ENCODE measurements at places on chromosomes 1 and 21. TPM values are rescaled to one million over a fixed set of nuclear protein-coding genes. Genes with fewer than 3 reads are reported as not detected.

DNA sequence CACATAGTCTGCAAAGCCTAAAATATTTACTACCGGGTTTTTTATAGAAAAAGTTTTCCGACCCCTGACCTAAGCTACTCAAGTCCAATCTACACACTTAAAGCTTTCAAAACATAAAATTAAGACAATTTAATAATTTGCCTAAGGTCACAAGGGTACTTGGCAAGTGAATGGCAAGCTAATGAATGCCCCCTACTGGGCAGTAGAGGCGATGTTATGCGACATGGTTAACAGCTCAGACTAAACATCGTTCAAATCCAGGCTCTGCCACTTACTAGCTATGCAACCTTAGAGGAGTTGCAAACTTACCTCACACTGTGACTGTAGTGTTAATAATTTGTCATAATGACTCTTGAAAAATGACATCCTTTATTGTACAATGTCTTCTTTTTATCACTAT is 317.2 kb upstream of the NFIA start:
- DNase-seq = peak; percentile 10

GRCh38 chr1:184889902-184890301 is 84.4 kb downstream of the NIBAN1 start:
- no peak for DNase-seq

DNA sequence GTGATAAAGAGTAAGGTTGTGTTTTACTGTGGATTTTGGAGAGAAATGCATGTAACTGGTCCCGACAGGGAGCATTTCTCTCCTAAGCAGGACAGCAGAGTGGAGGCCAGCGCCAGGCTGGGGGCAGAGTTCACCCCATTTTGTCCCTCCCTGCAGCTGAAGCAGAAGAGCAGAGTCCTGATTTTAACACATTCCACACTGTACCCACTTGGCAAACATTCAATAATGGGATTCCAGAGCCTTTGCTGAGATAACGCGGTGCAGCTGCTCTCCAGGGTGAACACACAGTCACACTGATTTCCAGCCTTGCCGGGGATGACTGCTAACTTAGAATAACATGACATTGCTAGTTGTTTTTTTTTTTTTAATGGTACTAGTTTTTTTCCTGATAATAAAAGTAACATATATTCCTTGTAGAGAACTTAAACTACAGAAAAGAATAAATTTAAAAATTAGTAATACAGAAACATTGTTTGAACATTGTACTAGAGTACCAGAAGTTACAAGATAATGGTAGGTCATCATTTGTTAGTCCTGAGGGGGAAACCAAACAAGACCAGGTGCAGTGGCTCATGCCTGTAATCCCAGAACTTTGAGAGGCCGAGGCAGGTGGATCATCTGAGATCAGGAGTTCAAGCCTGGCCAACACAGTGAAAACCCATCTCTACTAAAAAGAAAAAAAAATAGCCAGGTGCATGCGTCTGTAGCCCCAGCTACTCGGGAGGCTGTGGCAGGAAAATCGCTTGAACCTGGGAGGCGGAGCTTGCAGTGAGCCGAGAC is 77.2 kb downstream of the SCCPDH start:
- no peak for DNase-seq

- peak; percentile 44 for DNase-seq
These were observed 15.0 kb upstream of the CEP85 start for GRCh38 chr1:26218906-26219494.

DNA sequence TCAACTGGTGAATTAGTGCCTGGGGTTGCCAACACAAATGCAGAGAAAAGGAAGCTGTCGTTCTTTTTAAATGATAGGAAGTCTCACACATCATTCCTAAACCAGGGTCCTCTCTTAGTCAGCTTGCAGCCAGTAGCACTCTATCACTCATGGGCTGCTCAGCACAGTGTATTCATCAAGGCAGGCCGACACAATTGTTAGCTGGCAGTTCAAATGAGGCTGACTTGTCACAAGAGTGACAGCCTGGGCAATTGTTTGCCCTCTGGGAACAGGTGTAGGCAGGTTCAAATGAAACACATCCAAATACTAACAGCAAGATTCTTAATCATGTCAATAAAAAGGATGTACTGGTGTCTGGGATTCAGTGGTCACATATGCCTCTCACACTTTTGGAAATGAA is 76.9 kb downstream of the ERICH3 start:
- DNase-seq = no peak

Gene LEPR
- 1.9 TPM for total RNA-seq

DNA sequence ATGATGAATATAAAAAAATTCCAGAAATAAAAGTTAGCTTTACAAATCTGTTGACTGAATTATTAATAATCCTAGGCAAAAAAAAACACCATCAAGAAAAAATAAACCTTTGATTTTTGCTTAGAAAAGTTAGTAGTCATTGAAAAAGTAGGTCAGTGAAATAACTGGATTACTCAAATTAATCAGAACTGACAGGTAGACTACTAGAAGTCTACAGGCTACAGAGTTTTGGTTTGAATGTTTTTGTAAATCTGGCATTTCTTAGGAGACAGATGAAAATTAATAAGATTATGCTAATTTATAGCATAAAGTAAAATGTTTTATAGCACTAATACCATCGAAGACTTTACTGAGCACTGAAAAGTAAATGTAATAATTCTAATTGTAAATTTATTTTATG is 511.9 kb downstream of the PTPRC start:
- no peak for DNase-seq

Measured in H4 (cell line).